Fibroblast of skin of abdomen (primary cell): ENCODE measurements at places on chromosomes 5 and 9.

DNA sequence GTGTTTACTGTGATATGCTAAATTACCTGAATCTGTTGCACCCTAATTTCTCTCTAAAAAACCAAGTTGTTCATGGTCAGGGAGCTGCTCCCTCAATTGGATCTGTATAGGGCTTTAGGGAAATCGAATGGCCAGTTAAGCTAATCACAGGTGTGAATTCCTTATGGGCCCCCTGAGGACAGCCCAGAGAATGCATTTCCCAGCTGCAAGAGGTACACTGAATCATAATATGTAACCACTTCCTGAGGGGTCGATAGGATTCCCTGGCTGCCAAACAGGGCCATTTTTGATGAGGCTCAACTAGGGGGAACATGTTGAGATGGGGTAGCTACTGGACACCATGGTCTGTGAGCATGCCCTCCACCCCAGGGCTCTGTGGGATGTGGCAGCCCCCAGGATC lies 478.6 kb downstream of the CCDC171 start:
- DNase-seq = no peak

DNA sequence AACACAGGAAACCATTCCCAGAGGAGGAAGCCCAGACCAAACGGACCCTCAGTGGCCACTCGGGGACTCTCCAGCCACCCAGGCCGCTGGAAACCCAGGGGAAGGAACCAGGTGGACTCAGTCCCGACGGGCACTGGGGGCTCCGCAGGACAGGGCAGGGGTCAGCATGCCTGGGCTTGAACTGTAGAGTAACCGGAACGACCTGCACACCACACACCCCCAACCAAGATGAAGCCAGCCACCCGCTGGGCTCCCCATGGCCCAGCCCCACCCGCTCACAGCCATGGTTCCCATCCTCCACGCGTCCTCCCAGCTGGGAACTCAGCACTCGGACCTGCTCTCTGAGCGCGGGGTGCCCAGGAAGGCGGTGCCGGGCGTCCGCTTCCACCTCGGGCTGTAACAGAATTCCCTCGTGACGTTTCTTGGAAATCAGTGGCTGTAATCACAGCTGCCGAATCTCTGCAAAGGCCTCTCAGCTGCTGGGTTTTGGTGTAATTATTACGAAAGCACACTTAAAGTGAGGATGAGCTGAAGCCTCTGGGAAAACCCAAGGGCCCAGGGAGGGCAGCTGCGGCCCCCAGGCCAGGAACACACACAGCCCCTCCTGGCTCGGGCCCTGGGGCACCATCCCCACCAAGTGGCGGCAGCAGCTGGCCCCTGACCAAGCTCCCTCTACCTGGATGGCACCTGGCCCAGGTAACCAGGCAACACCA lies 13.8 kb downstream of the NACC2 start:
- DNase-seq = no peak

DNA sequence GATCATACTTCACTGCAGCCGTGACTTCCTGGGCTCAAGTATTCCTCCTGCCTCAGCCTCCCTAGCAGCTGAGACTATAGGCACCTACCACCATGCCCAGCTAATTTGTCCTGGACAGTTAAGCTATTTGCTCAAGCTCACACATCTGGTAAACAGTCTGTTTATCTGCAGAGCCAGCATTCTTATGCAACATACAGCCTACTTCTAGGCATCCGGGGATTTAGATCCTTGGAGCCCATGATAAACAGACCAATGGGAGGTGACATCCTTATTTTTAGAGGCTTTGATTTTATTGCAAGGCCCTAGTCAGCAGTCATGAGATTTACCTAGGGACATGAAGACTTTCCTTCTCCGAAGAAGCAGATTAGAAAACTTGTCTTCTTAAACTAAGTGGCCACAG lies 21.0 kb downstream of the ATOX1 start:
- no peak for DNase-seq

DNA sequence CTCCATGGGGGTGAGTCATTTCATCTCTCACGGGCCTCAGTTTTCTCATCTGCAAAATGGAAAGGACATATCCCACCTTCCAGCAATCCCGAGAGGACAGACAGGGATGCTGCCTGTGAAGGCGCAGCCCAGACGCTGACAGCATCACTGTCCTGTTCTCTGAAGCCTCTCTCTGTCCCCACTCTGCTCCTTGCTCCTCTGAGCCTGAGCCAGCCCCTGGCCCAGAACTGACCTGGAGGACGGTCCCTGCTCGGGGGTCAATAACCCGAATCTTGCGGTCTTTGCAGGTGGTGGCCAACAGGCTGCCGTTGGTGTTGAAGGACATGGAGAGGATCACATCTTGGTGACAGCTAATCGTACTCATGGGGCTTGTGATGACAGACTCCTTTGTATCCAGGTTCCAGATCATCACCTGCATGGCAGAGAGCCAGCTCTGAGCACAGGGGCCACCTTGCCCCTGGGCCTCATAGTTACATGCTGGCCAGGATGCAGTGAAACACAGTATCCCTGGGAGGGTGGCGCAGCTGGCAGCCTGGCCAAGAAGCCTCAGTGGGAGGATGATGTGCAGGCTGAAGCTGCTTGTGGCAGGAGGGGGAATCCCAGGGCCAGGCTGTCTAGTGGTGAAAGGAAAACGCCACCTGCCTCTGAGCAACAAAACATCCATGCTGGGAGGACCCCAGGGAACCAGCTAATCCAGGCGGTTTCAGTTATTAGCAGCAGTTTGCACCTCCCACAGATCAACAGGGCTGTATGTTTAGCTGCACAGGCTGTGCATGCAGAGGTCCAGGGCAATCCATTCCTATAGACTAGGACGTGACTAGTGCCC lies 14.0 kb upstream of the TRIM14 start:
- no peak for DNase-seq

GRCh38 chr5:60820593-60821487 lies 23.2 kb downstream of the ELOVL7 start:
- DNase-seq = no peak

GRCh38 chr5:106940301-106940846 lies 730.4 kb downstream of the EFNA5 start:
- no peak for DNase-seq
